ENCODE measurements at places on chromosomes 2 and 18. TPM values are rescaled to one million over a fixed set of nuclear protein-coding genes. Genes with fewer than 3 reads are reported as not detected.

CRACDL gene
- total RNA-seq: 0.12 TPM

SS18 gene
- 70.8 TPM for total RNA-seq

DNA sequence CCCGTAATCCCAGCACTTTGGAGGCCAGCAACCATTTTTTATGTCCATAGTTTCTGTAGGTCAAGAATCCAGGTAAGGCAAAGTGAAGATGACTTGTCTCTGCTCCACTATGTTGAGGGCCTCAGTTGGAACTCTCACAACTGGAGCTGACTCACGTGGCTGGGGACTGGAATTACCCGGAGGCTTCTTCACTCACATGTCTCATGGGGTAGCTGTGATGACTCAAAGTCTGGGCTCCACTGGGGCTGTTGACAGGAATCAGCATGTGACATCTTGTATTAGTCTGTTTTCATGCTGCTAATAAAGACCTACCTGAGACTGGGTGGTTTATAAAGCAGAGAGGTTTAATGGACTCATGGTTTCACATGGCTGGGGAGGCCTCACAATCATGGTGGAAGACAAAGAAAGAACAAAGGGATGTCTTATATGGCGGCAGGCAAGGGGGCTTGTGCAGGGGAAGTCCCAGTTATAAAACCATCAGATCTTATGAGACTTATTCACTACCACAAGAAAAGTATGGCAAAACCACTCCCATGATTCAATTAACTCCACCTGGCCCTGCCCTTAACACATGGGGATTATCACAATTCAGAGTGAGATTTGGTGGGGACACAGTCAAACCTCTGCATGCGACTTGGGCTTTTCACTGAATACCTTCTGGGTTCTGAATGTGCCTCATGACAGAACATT lies 7.8 kb upstream of the PPP1R1C start:
- no peak for DNase-seq

CFC1 gene
- not detected for total RNA-seq

DNA sequence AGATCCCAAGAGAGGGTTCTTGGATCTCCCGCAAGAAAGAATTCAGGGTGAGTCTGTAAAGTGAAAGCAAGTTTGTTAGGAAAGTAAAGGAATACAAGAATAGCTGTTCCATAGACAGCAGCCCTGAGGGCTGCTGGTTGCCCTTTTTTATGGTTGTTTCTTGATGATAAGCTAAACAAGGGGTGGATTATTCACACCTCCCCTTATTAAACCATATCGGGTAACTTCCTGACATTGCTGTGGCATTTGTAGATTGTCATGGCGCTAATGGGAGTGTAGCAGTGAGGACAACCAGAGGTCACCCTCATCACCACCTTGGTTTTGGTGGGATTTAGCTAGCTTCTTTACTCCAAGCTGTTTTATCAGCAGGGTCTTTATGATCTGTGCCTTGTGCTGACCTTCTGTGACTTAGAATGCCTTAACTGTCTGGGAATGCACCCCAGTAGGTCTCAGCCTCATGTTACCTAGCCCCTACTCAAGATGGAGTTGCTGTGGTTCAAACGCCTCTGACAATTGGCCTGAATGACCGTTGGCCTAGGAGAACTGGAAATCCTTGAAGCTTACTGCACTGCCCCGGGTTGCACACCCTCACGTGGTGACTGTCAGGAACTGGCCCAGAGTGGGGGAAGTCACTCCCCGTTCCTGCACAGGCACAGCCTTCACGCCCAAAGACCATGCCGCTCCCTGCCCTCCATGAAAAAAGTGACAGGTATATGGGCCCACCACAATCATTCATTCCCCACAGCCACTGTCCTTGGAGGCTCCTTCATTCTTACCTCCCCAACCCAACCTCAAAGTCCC lies 136.9 kb downstream of the SEPTIN10 start:
- no peak for DNase-seq

TOGARAM2 gene
- total RNA-seq: 4.8 TPM

GRCh38 chr2:172050479-172051125 lies 34.7 kb upstream of the DLX1 start:
- no peak for DNase-seq

DNA sequence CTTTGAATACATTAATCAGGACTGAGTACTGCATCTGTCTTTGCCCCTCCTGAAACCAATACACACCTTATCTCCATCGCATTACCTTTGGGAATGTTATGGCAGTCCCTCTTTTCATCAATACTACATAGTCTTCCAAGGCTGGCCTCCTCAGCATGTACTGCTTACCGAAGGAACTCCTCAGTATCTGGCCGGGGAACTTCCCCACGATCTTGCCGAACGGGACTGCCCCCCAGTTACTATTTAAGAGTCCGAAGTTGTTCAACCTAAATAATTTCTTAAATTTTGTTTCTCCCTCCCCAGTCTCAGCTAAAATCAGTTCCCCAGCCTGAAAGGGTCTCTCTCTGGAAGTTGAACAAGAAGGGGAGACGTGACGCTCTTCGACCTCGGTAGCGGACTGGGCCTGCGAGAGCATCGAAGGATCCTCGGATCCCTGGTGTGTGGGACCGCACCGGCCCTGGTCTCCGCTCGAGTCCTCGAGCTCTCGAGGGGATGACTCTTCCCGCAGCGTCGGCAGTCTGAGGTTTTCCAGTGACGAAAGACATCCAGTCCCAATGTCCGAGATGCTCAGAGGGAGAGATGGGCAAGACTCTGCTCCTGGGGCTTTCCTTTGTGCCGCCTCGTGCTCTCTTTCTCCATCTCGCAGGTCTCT lies 489 bp downstream of the TRMT61B start:
- DNase-seq: no peak

DNA sequence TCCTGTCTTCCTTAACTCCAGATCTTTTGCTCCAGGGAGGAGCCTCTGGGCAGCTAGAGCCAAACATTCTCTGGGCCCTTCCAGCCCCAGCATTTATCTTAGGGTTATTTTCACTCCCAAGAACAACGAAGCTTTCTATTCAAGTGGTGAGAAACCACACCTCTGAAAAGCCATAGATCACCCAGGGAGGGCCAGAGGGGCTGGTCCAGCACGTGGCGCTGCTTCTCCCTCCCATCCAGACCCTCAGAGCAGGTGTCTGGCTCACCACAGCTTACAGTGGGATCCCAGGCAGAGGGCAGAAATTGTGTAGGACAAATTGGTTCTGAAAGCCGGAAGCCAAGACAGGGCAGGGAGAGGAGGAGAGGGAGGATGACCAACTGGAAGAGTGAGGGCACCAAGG lies 74.0 kb upstream of the PKDCC start:
- DNase-seq: no peak

DNA sequence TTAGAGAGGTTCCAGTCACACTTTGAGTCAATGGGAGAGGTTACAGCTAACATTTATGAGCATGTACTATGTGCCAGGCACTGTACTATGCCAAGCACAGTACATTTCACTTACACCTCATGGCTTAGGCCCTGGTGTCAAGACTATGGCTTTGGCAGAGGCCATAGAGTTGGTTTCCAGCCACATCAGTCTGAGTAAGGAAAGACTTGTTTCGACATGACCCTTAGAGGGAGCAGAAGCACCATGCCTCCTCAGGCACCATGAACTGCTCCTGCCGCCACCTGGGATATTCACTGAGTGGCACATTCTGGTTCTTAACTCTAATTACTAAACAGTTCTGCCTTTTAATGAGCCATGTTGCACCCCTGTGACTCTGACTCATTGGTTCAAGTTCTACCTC lies 12.7 kb downstream of the DGUOK start:
- DNase-seq: peak; percentile 67

- DNase-seq: peak; percentile 77
Measured at GRCh38 chr2:119126650-119127049, 31.9 kb downstream of the C1QL2 start.

SERPINB13 gene
- total RNA-seq: not detected

DNA sequence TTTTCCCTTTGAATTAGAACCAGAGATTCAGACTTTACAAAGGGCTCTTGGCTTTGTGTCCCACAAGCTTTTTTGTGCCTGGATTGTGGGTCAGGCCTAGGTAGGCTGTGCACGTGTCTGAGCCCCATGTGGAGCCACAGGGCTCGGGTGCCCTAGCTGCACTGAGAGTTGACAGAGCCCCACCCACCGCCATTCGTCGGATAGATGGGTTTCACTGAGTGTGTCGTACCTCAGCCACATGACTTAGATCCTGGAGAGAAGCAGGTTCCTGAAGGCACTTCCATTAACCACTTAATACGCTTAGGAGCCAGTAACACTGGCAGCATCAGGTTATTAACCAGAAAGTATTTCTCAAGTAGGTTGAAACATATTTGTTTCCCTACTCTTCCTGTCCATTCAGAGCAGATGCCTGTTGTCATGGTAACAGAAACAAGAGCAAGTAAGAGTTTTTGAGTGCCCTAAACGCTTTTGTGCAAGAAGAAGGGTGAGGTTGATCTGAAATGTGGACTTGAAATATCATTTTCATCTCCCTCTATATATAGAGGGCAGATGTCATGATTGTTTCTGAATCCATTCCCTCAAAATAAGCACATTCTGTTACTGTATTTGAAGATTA lies 30.0 kb downstream of the ADCYAP1 start:
- no peak for DNase-seq

GRCh38 chr18:45447355-45448265 lies 167.7 kb upstream of the SLC14A2 start:
- DNase-seq: no peak

FAM110C gene
- 0.47 TPM for total RNA-seq

DNA sequence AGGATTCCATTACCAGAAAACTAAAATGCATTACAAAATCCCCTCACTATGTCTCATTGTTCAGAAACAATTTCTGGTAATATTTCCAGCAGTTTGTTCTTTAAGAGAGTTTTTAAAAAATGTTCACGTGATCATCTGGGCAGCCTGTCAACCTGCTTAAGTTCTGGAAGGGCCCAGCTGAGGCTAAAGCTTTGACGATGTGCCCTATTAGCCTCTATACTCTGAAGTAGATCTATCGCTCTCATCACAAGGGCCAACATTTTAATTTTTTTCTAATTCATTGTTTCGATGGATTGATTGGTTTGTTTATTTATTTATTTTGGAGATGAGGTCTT lies 205.8 kb downstream of the PRKCE start:
- no peak for DNase-seq

DNA sequence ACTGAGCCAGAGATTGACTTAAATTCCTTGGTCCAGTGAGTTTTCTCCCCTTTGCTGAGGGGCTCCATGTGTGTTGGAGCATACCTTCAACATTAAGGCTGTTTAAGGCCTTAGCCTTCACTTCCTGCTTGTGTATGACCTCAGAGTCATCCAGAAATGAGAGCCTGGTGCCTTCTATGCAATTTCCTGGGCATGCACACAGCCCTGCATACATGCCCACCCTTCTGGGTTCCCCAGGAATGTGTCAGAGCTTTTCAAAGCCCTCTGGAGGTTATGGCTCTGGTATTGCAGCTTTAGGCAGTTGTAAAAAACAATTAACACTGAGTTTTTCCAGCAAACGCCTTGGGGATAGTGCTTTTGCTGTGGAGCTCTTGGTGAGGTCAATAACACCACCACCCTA lies 16.7 kb downstream of the IL1R1 start:
- no peak for DNase-seq

GRCh38 chr2:11669454-11670291 lies at the start of gene NTSR2:
Gene NTSR2 (minus strand): TSS chr2:11670195. CDS start chr2:11670129, 66 bp downstream.
- DNase-seq: peak; percentile 84

ATP6V1C2 gene
- not detected for total RNA-seq

DNA sequence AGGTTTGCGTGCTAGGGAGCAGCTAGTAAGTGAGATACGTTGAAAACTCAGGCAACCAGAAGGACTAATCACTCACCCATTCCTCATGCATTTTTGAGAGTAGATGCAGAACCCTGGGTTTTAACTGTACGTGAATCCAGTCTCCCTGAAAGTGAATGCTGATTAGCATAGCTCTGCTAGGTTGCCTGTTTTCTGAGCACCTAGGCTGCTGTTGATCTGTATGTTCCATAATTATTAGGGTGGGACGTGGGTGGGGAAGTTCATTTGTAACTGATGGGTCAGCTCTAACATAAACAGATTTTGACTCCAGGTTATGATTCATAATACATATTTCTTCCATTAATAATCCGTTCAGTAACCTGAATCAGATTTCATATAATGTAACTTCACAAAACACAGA lies 379.0 kb upstream of the FANCL start:
- DNase-seq: no peak

LONRF2 gene
- total RNA-seq: 0.23 TPM

GRCh38 chr2:73780237-73780582 lies 307 bp upstream of the DUSP11 start:
- no peak for DNase-seq

- no peak for DNase-seq
Measured at GRCh38 chr2:40497251-40497859, 45.5 kb upstream of the SLC8A1 start.

DNA sequence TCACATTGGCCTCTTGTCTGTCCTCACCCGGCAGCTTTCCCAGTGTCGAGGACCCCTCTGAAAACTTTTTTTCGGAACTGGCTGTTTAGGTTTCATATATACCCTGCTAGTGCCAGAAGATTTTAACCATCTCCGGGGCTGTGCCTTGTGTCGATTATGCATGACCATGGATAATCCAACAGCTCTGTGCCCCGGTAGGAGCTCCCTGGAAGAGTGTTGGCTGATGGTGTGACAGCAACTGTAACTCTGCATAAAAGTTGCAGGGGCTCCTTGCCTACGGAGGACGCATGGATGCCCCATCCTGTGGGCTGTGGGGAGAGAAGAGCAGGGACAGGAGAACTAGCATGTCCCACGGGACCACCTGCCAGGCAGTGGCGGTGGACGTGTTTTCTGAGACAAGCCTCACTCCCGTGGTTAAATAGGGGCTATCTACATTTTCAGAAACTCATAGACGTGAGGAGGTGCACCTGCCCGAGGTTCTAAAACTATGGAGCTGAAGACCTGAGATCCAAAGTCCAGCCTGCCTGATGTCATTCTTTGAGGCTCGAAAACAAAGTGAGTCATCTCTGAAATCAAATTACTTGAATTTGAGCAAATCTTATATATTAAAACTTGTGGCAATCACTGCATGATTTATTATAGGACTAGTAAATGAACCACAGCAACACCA lies 437.2 kb upstream of the HS6ST1 start:
- no peak for DNase-seq

TCF23 gene
- not detected for total RNA-seq

DNA sequence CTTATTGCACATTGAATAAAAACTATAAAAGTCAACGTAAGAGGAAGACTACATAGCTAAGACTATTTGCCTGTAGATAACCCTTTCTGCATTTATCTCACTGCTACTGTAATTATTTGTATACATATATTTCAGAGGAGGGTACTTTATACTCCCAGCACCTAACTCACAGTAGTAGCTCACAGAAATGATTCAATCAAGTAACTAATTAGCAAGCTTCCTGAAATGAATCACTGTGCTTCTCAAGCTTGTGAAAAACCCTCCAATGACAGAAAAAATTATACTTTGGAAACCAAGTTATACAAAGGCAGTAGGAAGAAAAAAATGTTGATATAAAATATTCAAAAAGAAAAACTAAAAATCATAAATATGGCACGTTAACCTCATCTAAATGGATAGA lies 124.9 kb downstream of the NBAS start:
- no peak for DNase-seq

- no peak for DNase-seq
Measured at GRCh38 chr2:118747066-118747465, 100.4 kb downstream of the EN1 start.

DNA sequence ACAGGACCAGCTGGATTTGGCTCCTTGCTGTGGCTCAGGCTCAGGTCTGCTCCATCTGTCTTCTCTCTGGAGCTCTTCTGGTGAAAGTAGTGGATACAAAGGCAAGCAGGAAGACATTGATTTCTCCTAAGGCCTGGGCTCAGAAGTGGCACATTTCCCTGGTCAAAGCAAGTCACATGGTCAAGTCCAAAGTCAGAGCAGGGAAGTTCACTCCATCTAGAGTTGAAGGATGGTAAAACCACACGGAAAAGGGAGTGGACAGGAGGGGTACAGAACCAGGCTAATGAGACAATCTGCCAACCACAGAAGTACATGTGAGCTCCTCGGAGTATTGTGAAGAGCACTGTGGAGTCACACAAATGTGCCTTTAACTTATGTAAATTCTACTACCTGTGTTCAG lies 66.1 kb downstream of the MARCO start:
- DNase-seq: no peak

All from activated CD4-positive, alpha-beta T cell treated with anti-CD3 and anti-CD28 coated beads, Interleukin-2, amount 10 ng/mL, durations not matched to agents 24 days and 14 days (primary cell).